ENCODE measurements at places on chromosomes 11 and 22. TPM values are rescaled to one million over a fixed set of nuclear protein-coding genes. Genes with fewer than 3 reads are reported as not detected.

GRCh38 chr11:72225411-72225951, 914 bp downstream of the INPPL1 start:
- DNase-seq: peak; percentile 54

- no peak for DNase-seq
Observed at GRCh38 chr11:16359369-16359768, 3.0 kb upstream of the SOX6 start.

DNA sequence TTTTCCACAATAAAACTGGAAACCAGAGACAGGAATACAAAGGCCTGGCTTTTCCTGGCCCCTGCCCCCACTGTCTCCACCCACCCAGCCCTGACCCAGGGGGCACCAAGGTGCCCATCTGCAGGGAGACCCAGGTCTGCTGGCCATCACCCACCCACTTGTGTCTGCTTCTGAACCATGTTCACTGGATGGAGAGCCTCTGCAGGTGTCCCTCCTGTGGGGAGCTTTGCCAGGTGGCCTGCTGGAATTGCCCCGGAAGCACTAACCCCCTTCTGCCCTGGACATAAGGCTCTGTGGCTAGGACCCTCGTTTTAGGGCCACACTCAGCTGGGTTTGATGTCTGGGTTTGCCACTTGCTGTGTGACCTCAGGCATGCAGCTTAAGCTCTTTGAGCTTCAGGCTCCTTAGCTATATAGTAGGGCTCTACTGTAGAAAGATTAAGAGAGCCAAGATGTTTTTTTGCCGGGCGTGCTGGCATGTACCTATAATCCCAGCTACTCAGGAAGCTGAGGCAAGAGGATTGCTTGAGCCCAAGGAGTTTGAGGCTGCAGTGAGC, 3.9 kb downstream of the SCARF2 start:
- DNase-seq: no peak

GRCh38 chr22:19843107-19843856, 11.4 kb downstream of the GNB1L start:
- no peak for DNase-seq

GRCh38 chr11:75639762-75640181, 29.1 kb downstream of the MAP6 start:
- DNase-seq: no peak

DNA sequence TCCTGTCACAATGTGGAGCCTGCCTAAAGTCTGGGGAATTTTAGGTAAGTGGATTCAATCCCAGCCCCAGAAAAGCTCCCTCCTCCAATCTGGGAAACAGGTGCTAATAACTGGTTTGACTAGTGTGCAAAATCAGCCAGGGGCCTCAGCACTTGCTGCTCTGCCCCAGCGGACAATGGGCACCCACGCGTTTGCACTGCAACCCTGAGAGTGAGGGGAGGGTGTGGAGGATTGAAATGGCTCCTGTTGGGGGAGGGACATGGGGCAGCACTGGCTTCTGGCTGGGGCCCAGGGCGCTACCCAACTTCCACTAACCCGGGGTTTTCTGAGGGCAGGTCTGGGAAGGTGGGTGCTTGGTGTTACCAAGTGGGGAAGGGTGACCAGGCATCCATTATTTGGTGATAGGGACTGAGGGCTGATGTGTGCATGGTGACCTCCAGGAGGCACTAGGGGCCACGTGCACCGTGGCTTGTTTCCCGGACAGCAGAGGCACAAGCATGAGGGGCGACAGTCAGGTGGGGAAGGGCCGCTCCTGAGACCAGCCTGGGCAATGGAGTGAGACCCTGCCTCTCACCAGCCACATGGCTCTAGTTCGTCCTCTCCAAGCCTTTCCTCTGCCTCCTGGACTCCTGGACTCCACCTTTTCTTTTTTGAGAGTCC, 4.3 kb upstream of the PNPLA5 start:
- no peak for DNase-seq

DNA sequence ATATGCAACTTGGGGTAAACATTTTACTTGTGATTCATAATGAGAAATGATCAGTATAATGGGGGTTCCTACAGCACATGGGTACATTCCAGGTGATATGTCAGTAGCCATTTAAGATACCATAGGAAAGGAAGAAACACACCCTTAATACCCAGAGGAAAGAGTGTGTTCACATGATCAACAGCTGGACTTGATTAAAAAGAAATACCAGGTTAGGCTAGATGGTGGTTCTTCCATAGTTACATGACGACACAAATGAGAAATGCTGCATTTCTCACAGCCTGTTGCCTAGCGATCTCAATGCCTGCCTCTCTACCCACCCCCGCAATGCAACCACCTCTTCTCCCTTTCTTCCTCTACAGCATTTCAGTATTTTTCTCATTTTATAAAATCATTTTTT, 96.8 kb downstream of the TTC28 start:
- DNase-seq: no peak

DNA sequence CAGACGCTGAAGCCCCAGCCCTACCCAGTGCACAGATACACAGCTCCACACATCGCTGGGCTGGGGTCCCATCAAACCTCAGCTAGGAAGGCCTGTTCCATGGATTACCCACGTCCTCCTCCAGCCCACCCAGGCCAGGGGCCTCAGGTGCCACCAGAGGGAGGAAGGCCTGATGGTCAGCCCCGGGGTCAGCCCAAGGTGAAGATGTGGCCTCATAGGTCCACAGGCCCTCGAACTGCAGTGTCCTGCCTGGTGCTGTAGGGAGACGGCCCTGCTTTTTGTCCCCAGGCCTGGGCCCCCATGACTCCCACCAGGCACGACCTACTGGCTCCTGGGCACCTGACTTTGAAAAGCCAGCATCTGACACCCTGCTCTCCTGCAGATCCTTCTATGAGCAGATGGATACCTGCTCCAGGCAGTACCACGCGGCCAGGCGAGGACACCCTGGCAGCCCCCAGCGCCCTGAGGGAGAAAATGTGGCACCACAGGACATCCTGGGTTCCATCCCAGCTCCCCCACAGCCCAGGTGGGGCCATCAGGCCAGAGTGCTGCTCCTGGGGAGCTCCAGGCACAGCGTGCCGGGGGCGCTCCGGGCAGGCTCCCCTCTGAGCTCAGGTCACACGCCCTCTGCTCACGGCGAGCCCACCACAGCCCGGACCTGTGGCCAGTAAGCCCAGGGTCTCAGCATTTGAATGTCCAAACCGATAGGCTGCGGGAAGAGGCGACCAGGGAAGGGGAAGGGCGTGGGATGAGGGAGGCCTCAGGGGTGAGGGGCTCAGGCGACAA, 15.8 kb upstream of the MOB2 start:
- no peak for DNase-seq

DNA sequence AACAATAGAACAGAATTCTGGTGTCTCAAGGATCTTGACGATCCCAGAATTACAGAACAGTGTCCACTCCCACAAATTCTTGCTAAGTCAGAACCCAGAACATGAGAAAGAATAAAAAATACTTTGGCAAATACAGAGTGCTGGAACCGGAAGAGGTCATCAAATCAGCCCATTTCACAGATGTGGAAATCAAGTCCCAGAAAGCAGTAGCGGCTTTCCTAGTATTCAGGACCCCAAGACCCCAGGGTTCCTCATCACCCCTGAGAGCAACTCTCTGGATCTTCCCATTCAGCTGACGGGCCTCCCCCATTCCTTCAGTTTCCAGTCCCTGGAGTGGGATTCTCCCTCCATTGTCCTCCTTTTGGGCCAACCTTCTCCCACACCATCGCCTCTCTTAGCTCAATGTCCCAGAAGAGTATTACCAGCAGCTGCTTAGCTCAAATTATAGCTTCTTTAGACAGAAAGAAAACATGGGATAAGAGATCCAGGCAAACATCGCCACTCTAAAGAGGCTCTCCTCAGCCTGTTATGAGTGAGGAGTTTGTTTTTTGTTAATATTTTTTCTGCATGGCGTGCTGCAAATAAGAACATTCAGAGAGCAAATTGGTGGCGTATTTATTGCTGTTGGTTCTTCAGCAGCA, 268.3 kb downstream of the MN1 start:
- no peak for DNase-seq

GRCh38 chr22:30291058-30291892, 2.0 kb upstream of the CASTOR1 start:
- no peak for DNase-seq

DNA sequence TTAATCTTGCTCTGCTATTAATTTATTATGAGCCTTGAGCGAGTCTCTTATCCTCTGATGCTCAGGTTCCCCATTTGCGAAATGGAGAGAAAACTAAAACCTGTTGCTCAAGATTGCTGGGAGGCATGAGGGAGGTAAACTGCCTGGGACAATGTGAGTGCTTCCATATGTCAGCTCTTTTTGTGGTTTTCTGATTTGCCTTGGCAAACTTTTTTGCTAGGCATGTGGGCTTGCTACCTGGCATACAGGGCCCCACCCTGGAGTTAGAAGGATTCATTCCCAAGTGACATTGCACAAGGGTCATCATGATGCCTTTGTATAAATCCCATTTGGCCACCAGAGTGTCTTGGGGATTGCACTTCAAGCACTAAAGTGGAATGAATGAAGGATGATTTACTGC, 22.4 kb downstream of the TSPAN18 start:
- DNase-seq: no peak

- DNase-seq: no peak
Observed at GRCh38 chr22:49269928-49270327, 557.7 kb downstream of the BRD1 start.

Gene KDELR3
- 0.99 TPM for total RNA-seq

Gene CABP4
- total RNA-seq: 1.9 TPM
